ENCODE measurements at places on chromosomes 1 and 21. TPM values are rescaled to one million over a fixed set of nuclear protein-coding genes. Genes with fewer than 3 reads are reported as not detected.
A peak's percentile ranks its signal among the peaks of the same experiment; 100 is the strongest.

GRCh38 chr1:7295946-7296345, 475.1 kb upstream of the VAMP3 start:
- no peak for DNase-seq
- no peaks in the 10 kb centered on the region for H3K27me3 ChIP-seq
- H3K36me3 ChIP-seq: no peaks in the 10 kb centered on the region
- H3K27ac ChIP-seq: no peak overlapping the region

DNA sequence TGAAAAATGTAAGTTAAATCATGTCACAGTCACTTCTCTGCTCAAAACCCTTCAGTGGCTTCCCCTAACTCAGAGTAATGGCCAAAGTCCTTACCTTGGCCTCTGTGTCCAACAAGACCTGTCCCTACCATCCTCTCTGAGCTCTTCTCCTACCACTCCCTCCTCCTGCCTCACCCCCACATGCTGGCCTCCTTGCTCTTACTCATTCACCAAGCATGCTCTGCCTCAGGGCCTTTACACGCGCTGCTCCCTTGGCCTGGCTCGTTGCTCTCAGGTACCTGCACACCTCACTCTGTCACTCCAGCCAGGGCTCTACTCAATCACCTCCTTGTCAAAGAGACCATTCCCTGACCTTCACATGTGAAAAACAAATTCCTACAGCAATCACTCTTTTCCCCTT, 54.2 kb downstream of the SEC16B start:
- no peaks in the 10 kb centered on the region for H3K36me3 ChIP-seq
- H3K4me1 ChIP-seq: peaks cover 9% of the 10 kb centered on the region
- no peak overlapping the region for H3K4me3 ChIP-seq
- no peaks in the 10 kb centered on the region for H3K27me3 ChIP-seq

GRCh38 chr1:156086256-156086662, 4.0 kb upstream of the MEX3A start:
- no peak overlapping the region for H3K4me3 ChIP-seq
- H3K27ac ChIP-seq: peak overlapping the region; percentile 54
- no peaks in the 10 kb centered on the region for H3K27me3 ChIP-seq
- H3K36me3 ChIP-seq: no peaks in the 10 kb centered on the region
- DNase-seq: peak; percentile 70
- H3K4me1 ChIP-seq: peaks cover 27% of the 10 kb centered on the region

GRCh38 chr21:45280178-45280821, 7.4 kb downstream of the POFUT2 start:
- no peak for DNase-seq
- H3K36me3 ChIP-seq: peaks cover 11% of the 10 kb centered on the region
- no peaks in the 10 kb centered on the region for H3K27me3 ChIP-seq
- H3K27ac ChIP-seq: no peak overlapping the region

DNA sequence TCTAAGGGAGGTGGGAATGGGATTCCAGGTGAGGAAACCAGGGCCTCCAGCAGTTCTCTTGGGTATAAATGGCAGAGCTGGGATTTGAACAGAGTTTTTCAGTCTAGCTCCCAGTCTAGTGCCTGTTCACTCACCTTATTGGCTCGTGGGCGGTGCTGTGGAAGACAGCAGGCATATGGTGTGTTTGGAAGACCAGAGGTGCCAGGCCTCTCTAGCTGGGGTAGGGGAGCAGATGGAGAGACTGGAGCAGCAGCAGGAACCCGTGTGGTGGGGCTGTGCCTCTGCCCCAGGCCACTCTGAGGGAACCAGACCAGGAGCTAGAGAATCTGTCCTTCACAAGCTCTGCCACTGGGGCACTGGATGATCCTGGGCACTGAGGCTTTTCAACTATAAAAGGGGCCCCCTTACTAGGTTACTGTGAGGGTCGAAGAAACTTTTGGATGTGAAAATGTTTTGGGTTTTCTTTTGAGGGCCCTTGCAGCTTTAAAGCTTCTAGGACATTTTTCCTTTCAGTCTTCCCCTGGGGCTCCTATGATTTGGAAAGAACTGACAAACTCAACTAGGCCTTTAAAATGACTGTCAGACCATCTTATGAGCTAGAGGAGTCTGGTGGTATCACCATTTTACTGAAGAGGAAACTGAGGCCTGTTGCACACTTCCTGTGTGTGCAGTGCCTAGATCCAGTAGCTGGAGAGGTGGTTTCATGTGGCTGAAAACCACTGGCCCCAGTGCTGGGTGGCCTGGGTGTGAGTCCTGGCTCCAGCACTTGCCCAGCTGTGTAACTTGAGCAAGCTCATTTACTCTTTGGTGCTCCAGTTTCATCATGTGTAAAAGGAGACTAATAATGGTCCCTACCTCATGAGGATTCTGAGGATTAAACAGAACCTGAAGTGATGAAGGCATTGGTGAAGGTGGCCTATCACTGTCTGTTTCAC, 6.1 kb downstream of the DMRTB1 start:
- H3K27ac ChIP-seq: no peak overlapping the region
- no peaks in the 10 kb centered on the region for H3K4me1 ChIP-seq
- DNase-seq: no peak
- H3K27me3 ChIP-seq: no peaks in the 10 kb centered on the region
- no peaks in the 10 kb centered on the region for H3K36me3 ChIP-seq

- no peaks in the 10 kb centered on the region for H3K4me1 ChIP-seq
- H3K27ac ChIP-seq: no peak overlapping the region
- no peak for DNase-seq
- no peak overlapping the region for H3K4me3 ChIP-seq
- H3K27me3 ChIP-seq: no peaks in the 10 kb centered on the region
- H3K36me3 ChIP-seq: no peaks in the 10 kb centered on the region
These were observed 34.6 kb downstream of the KCNH1 start for GRCh38 chr1:211099393-211099792.

GRCh38 chr21:15247613-15248012, 182.8 kb upstream of the NRIP1 start:
- H3K4me3 ChIP-seq: no peak overlapping the region
- no peaks in the 10 kb centered on the region for H3K36me3 ChIP-seq
- H3K27me3 ChIP-seq: no peaks in the 10 kb centered on the region
- no peak overlapping the region for H3K27ac ChIP-seq
- DNase-seq: no peak
- H3K4me1 ChIP-seq: no peaks in the 10 kb centered on the region

- no peaks in the 10 kb centered on the region for H3K4me1 ChIP-seq
- DNase-seq: no peak
- H3K36me3 ChIP-seq: no peaks in the 10 kb centered on the region
- no peak overlapping the region for H3K27ac ChIP-seq
- H3K27me3 ChIP-seq: no peaks in the 10 kb centered on the region
These were observed 359.0 kb downstream of the RGS7 start for GRCh38 chr1:240998024-240998423.

GRCh38 chr1:151798571-151798970, 6.6 kb downstream of the LINGO4 start:
- no peak overlapping the region for H3K4me3 ChIP-seq
- no peaks in the 10 kb centered on the region for H3K4me1 ChIP-seq
- no peaks in the 10 kb centered on the region for H3K36me3 ChIP-seq
- H3K27me3 ChIP-seq: no peaks in the 10 kb centered on the region

DNA sequence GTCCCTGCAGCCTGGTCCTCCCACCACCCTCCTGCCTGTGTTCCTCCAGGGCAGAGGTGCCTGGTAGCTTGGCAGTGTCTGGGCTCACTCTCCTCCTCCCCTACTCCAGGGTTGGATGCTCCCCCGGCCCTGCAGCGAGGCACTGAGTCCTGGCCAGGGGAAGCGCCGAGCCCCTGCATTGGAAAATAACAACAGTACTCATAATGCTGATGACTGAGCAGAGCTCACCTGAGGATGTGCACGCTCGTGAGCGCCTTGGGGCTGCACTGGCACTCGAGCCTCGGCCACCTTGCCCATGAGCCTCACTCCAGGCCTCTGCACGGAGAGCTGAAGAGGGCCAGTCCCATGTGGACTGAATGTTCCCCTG, 6.0 kb upstream of the ACTRT2 start:
- no peak overlapping the region for H3K27ac ChIP-seq
- no peak overlapping the region for H3K4me3 ChIP-seq
- no peaks in the 10 kb centered on the region for H3K27me3 ChIP-seq
- DNase-seq: no peak
- H3K36me3 ChIP-seq: no peaks in the 10 kb centered on the region
- peaks cover 24% of the 10 kb centered on the region for H3K4me1 ChIP-seq

GRCh38 chr1:85582687-85583591, 2.4 kb downstream of the CCN1 start:
- H3K4me1 ChIP-seq: peaks cover 6% of the 10 kb centered on the region
- H3K4me3 ChIP-seq: no peak overlapping the region
- H3K27ac ChIP-seq: no peak overlapping the region
- H3K27me3 ChIP-seq: no peaks in the 10 kb centered on the region
- no peaks in the 10 kb centered on the region for H3K36me3 ChIP-seq

- H3K27me3 ChIP-seq: no peaks in the 10 kb centered on the region
These were observed 21.7 kb upstream of the S100A2 start for GRCh38 chr1:153587314-153587713.

DNA sequence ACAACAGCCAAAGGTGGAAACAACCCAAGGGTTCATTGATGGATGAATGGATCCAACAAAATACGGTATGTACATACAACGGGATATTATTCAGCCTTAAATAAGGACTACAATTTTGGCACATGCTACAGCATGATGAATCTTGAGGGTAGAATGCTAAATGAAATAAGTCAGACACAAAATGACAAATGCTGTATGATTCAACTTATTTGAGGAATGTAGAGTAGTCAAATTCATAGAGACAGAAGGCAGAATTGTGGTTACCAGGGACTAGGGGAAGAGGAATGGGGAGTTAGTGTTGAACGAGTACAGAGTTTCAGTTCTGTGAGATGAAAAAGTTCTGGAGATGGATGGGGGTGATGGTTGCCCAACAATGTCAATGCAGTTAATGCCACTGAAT, 118.0 kb upstream of the PAXBP1 start:
- H3K36me3 ChIP-seq: no peaks in the 10 kb centered on the region
- H3K27ac ChIP-seq: no peak overlapping the region
- DNase-seq: no peak

DNA sequence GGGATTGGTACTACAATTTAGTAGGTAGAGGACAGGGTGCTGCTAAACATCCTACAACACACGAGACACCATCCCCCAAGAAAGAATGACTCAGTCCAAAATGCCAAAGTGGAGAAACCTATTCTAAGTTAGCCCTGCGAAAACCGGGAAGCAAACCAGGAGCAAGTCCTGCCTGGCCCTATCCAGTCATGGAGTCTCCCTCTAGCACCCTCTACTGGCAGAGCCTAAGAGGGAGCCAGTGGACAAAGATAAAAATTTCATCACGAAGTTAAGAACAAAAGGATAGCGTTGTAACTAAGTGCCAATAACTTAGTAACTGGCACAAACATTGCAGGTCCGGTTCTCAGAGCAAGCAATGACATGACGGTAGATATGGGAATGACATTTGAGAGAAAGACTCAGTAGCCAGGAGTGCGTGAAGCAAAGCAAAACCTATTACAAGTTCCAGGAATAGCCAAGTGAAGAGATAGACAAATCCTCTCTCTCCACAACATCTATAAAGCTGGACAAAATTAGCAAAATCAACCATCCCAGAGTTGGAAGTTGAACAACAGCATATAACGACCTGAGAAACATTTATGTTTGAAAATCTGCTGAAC, 383.5 kb downstream of the OMA1 start:
- peak; percentile 59 for DNase-seq
- no peaks in the 10 kb centered on the region for H3K27me3 ChIP-seq
- no peak overlapping the region for H3K27ac ChIP-seq
- no peak overlapping the region for H3K4me3 ChIP-seq

DNA sequence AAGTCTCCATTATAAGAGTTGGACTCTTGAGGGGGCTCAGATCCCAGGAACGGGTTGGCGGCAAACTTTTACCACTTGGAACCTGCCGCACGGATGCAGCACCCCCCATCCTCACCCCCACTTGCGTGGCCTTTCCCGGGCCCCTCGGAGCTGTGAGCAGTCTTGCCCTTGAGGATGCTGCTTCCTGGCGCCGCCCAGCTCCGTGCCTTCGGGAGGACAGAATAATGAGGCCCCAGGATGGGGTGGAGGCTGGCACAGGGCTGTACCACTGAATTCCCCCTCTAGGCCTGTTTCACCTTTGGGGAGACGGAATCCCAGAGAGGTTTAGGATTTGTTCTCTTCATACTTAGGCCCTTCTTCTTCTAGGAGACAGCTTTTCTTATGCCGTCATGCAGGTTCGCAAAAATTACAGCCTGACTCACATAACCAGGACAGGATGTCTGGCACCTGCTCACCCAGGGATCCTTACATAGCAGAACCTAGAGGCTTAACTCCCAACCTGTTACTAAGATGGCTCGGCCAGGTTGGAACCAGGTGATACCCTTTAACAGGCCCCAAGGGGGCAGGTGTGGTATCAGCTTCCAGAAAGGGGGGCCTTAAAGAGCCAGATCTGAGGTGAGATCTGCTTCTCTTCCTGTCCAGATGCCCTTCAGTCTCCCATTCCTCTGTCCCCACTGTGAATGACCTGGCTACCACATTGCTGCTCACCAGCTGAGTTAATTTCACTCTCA, 1.5 kb downstream of the TRNP1 start:
- H3K27ac ChIP-seq: peak overlapping the region; percentile 88
- no peaks in the 10 kb centered on the region for H3K27me3 ChIP-seq
- no peak overlapping the region for H3K4me3 ChIP-seq
- H3K36me3 ChIP-seq: no peaks in the 10 kb centered on the region

GRCh38 chr1:38000529-38001455, 4.5 kb downstream of the FHL3 start:
- no peak overlapping the region for H3K27ac ChIP-seq
- no peaks in the 10 kb centered on the region for H3K27me3 ChIP-seq
- no peak overlapping the region for H3K4me3 ChIP-seq
- no peak for DNase-seq
- H3K4me1 ChIP-seq: peaks cover 41% of the 10 kb centered on the region

- H3K4me1 ChIP-seq: peaks cover 30% of the 10 kb centered on the region
- peak within 1 kb of the TSS; percentile 87 for H3K27ac ChIP-seq
- H3K27me3 ChIP-seq: no peaks in the 10 kb centered on the region
- no peaks in the 10 kb centered on the region for H3K36me3 ChIP-seq
- peak within 1 kb of the TSS; percentile 78 for H3K4me3 ChIP-seq
These were observed at the start of gene C1orf232 for GRCh38 chr1:26168410-26169197. Gene C1orf232, minus strand, starts transcription at chr1:26168963. Its CDS starts 464 bp downstream, at chr1:26168499.

DNA sequence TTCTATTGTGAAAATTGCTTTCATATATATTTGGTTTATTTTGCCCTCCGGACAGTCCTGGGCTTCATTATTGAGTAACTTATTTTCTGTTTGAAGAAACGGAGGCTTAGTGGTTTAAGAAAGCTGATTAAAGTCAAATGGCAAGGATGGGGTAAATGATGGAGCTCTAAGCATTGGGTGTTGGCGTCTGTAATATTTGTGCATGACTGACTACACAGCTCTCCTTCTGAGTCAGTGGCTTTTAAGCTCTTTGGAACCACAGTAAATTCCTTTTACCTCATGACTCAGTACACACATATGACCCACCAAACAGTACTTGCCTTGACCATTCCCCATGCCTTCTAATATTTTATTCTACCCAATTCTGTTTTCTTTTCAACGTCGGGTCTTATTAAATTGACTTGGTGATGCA, 21.0 kb downstream of the B3GALT5 start:
- no peak overlapping the region for H3K4me3 ChIP-seq
- no peak for DNase-seq
- peaks cover 30% of the 10 kb centered on the region for H3K4me1 ChIP-seq
- H3K27ac ChIP-seq: no peak overlapping the region
- H3K36me3 ChIP-seq: no peaks in the 10 kb centered on the region
- H3K27me3 ChIP-seq: no peaks in the 10 kb centered on the region

MX2 gene
- 12.2 TPM for total RNA-seq

TMEM82 gene
- not detected for total RNA-seq

FAM131C gene
- 4.2 TPM for total RNA-seq

UBL4B gene
- total RNA-seq: not detected

FCER1G gene
- 27.0 TPM for total RNA-seq

CHI3L1 gene
- 5.4 TPM for total RNA-seq

FCGR3B gene
- not detected for total RNA-seq

RNU1-3 gene
- 15,479 TPM for total RNA-seq

RNU1-1 gene
- under 0.01 TPM for total RNA-seq

ZNF362 gene
- 7.9 TPM for total RNA-seq

GPR157 gene
- total RNA-seq: 6.0 TPM

MSH4 gene
- not detected for total RNA-seq
